ENCODE measurements at places on chromosomes 12 and 14.

DNA sequence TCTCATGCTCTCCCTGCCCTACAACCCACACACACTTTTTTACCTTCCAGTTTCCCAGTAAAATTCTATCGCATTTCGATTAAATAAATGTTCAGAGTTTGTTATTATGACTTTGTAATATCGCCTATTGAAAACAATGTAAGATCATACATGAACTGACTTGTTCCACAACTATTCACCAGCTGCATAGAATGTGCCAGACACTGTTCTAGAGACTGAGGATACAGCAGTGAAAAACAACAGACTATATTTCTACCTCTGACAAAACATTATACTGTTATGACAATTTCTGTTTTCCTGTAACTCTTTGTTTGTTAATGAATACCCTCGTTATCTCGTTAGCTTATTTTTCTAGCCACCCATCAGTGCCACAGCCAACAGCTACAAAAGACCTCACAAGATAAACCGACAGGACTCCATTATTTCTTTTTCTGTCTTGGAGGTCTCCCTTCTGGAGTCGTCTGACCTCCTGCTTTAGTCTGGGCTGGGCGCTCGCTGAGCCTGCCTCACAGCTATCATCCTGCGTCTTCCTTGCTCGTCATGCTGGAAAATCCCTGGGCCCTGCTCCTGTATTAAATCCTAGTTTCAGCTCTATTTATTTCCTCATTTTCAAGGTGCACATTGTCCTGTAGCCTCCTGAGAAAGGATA lies 498.9 kb downstream of the DIO2 start:
- no peak for DNase-seq

GRCh38 chr14:105907276-105907675 lies 380.9 kb downstream of the TMEM121 start:
- DNase-seq = no peak

- DNase-seq = no peak
These were observed 334.0 kb downstream of the NUAK1 start for GRCh38 chr12:105804591-105805265.

- no peak for DNase-seq
These were observed at the start of gene OAS2 for GRCh38 chr12:112978163-112979040. Gene OAS2, plus strand, starts transcription at chr12:112978519. Its CDS starts 90 bp downstream, at chr12:112978609.
